ENCODE measurements at places on chromosomes 7 and 10.

DNA sequence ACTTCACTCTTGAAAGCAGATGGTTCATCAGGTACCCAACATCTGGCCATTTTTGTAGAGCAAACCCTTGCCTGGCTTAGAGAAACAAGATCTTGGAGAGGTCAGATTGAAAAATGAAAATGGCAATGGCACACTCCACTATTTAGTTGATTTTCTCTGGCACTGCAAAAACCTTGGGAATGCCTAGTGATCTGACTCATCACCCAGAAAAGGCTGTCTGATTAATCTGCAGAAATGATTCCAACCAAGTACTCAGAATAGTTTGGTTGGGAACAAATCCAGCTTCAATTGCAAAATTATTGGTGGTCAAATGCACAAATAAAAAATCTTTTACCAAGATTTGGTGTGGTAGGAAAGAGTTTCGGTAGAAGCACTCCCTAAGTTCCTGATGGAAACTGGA is 351.2 kb downstream of the PHTF2 start:
- DNase-seq: no peak

DNA sequence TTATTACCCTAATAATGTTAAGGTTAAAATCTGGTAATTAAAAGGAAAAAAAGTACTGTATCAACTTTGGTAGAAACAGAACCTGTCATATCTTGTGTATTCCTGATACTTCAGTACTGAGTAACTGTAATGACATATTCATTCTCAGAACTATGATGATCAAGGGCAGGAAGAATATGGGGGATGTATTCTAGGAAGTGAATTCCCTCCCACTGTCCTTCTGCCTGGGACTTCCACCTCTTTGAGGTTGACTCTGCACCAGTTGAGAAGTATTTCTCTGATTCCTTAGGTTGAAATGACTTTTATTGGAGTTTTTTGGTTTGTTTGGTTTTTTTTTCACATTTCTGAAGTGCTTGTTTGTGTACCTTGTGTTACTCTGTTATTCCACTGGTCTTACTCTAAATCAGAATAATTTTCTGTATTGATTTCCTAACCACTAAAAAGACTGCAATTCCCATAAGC is 36.9 kb downstream of the WASL start:
- no peak for DNase-seq

GRCh38 chr10:30831426-30831825 is 200.2 kb downstream of the ZNF438 start:
- DNase-seq: no peak

DNA sequence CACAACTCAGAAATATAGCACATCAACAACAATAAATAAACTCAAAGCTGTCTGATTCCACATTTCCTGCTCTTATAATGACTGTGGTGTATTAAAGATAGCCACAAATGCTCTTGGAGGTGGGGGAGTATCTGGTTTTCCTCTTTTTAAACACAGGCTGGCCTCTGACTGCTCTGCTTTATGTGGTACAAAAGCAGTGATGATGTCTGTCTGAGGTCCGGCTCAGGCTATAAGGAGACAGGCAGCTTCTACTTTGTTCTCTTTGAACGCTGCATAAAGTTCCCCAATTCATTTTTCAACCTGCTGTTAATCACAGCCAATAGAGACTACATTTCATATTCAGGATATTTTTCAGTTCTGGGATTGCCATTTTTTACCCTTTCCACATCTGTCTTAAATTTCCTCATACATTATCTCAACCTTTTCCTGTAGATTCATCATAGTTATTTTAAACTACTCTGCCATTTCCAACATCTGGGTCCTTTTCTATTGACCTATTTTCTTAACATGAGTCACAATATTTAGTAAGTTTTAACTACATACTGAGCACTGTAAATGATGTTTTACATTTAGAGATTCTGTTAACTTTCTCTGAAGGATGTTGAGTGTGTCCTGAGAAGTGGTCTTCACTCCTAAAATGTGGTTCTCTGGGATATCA is 64.9 kb downstream of the CRPPA start:
- DNase-seq: no peak

DNA sequence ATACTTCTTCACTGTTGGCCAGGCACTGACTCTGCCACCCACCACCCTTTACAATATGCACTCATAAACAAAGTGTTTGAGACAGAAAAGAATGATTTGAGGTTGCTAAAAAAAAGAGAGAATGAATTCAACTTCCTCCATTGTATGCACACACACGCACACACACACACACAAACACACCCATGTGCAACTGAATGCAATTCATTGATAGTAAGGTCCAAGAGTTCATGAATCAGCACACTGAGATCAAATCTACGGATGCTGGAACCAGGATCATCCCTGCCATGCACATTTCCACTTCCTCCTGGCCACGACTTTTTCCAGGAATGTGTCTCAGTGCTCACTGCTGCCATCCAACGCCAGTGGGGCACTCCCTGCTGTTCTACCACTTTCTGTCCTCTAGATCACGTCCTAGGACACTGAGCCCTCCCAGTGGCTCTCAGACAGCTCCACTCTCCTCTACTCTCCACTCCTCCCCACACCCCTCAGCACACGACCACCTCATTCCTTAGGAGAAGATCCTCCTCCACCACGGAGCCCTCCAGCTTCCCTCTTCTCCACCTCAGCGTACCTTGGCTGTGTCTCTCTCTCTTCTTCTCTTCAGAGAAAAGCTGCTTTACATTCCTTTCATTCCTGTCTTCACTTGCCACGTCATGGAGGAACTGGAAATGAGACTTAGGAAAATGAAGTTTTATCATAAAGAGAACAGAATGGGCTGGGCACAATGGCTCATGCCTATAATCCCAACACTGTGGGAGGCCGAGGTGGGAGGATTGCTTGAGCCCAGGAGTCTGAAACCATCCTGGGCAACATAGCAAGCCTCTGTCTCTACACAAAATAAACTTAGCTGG is 12.0 kb upstream of the TMEM213 start:
- DNase-seq: no peak

DNA sequence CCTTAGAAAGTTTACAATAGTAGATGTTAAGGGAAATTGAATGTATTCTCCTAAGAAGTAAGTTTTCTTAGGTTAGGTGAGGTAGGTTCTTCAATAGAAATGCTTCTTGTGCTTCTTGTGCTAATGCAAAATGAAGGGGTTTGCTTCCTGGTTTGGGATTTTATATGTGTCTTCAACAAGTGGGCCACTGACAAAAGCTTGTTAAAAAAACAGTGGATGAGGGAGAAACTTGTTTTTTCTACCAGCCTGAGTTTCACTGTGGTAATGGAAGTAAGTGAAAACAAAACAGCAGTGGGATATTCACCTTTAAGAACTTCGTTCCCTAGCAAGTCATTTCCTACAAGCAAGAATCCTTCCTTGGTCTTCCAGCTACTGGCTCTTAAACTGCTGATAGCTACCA is 107.5 kb downstream of the FOXP2 start:
- no peak for DNase-seq

DNA sequence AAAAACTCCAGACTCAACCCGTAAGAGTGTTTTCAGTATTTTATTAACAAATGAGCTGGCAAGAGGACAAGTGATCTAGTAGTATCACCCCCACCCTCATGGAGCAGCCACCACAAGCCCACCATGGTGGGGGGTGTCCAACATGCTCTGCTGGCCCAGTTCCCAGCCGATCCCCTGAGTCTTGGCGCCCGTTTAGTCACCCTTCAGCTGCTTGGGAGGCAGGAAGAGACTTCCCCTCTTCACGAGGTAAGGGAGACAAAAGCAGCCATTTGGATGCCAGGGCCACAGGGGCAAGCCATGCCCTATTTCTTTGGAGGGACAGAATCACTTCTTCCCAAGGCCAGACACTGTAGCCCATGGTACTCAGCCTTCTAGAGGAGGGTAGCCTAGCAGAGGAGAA is 54.1 kb downstream of the NOD1 start:
- no peak for DNase-seq

DNA sequence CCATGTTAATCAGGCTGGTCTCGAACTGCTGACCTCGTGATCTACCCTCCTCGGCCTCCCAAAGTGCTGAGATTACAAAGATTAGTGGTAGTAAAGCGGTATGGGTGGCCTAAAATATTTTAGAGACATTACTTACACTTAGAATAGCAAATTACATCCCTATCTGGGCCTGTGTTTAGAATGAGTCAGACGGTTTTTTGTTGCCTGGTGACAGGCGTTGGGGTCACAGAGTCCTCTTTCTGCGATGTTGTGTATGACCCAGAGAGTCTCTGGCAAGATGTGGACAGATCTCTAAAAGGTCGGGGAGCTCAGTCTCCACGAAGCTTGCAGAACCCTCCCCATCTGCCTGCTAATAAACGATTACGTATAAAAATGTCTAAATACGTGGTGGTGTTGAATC is 39.6 kb upstream of the PRKCQ start:
- no peak for DNase-seq

- no peak for DNase-seq
Measured at GRCh38 chr7:102417105-102417504, 16.3 kb upstream of the ORAI2 start.

- peak; percentile 33 for DNase-seq
Measured at GRCh38 chr7:142880876-142881505, 4.6 kb downstream of the TRPV6 start.

DNA sequence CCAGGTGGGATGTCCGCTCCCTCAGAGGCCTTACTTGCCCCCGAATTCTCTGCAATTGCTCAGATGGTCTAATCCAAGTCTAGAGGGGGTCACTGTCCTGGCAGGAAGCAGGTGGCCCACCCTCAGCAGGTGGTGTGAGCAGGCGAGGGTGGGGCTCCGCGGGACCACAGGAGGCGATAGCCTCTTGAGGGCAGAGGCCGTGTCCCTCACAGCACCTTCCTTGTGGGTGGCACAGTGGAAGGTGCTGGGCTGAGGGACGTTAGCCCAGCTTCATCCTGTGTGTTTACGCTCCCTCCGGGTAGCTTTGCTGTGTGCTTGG is 38.3 kb upstream of the INPP5A start:
- no peak for DNase-seq

DNA sequence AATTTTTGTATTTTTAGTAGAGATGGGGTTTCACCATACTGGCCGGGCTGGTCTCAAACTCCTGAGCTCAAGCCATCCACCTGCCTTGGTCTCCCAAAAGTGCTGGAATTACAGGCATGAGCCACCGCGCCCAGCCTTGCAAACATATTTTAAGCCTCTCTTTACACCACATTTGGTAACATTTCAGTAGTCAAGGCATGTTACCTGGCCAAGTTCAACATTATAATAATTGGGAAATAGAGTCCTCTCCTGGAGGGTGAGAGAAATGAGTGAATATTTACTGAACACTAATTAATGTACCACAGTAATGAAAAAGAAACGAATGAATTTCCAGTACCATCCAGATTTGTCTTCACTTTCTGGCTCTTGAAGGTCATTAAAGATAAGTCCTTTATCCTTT is 10.0 kb upstream of the CNOT4 start:
- no peak for DNase-seq

DNA sequence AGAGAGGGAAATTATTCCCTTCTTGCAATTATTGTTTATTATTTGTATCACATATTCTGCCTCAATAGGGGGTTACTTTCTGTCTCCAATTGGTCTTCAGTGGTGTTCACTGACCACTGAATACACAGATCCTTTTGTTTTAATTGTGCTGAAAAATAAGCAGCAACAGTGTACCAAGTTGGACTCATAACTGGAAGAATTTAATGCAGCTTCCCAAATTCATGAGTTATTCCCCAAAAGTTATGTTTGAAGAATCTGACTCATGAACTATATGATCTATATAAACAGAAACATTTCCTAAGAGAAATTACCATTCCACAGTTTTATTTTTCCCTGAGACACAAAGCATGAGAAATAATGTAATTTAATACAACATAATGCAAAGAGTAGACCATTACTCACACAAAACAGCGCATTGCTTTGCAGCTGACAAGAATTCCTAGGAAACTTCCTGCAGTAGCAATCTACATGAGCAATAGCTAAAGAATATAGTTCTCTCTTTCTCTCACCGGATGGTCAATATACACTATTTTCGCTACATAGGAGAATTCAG is 479.2 kb downstream of the HTR7 start:
- DNase-seq: no peak

DNA sequence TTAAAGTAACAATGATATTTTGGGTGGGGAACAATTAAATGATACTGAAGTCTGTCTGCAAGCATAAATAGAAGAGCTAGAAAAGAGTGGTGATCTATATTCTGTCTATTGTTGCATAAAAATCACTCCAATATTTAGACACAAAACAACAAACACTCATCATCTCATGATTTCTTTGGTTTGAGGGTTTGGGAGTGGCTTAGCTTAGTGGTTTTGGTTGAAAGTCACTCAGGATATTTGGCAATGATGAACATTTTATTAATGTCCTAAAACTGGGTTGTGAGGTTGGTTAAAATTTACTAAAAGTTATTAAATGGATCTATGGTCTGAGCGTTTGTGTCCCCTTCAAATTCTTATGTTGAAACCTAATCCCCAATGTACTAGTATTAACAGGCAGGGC is 54.7 kb upstream of the EGFR start:
- no peak for DNase-seq

DNA sequence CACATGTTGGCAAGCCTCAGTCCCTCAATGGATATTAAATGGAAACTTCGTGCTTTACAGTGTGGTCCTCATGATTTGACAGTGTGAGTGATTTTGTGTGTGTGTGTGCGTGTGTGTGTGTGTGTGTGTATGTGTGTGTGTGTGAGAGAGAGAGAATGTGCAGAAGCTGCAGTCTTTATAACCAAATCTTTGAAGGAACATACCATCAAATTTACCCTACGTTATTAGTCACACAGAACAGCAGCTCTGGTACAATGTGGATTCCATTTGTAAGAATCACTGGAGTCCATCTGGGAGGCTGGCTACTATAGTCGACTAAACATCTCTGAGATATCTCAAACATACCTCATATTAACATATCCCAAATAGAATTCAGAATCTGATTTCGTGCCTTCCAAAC is 928.0 kb upstream of the POT1 start:
- no peak for DNase-seq

GRCh38 chr10:70599791-70600190 is 2.8 kb downstream of the PRF1 start:
- no peak for DNase-seq

DNA sequence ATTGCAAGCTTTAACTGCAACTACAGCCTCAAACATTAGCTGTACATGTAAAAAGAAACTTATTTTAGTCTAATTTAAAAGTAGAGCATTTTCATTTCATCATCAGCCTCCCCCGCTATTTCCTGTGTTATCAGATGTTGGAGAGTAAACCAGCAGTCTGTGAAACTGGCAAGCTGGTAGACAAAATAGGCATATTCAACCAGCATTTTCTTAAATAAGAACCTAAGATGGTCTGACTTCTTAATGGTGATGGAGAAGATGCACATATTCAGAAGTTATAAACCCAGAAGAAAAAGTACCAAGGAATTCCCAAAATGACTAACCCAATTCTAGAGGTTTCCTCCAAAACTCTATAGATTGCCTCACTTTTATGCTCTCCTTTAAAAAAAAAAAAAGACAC is 24.9 kb downstream of the PIK3AP1 start:
- no peak for DNase-seq

- no peak for DNase-seq
Measured at GRCh38 chr10:97376413-97376812, 24.7 kb downstream of the RRP12 start.

GRCh38 chr10:82228701-82229100 is 353.7 kb downstream of the NRG3 start:
- no peak for DNase-seq

GRCh38 chr10:3761904-3762303 is 23.1 kb downstream of the KLF6 start:
- DNase-seq: no peak

- no peak for DNase-seq
Measured at GRCh38 chr10:94443549-94443948, 41.2 kb downstream of the TBC1D12 start.
